CD4-positive, CD25-positive, alpha-beta regulatory T cell (primary cell): ENCODE measurements at places on chromosomes 5 and 9.

DNA sequence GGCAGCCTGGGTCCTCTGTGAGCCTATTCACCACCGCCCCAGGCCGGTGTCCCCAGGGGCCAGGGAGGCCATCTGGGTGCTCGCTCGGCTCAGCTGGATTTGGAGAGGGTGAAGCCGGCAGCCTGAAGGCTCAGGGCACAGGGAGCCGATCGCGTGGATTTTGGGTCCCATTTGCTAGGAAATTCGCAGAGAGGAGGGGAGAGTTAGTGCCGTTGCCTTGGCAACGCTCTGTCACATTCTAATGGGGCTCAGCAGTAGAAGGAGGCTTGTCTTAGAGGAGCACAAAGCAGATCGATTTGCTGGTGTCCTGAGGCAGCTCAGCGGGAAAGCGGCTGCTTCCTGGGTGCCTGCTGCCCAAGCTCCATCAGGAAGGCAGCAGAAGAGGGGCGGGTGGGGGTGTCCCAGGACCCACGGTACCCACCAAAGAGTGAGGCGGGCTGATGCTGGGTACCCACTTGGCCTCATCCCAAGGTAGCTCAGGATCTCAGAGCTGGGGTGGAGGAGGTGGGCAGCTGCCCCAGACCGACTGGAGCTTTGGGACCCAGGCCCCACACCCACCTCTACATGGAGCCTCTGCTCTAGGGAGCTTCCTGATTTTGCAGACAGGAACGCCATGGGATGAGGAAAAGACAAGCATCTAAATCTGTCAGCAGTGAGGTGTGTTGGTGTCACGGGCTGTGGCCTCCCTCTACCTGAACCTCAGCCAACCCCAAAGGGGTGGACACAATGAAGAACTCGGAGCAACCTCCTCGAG is 17.1 kb upstream of the OLFM1 start:
- no peak for DNase-seq

- no peak for DNase-seq
Observed at GRCh38 chr9:84754461-84754860, 84.9 kb downstream of the NTRK2 start.

GRCh38 chr5:77935506-77936364 is 159.6 kb upstream of the TBCA start:
- no peak for DNase-seq

DNA sequence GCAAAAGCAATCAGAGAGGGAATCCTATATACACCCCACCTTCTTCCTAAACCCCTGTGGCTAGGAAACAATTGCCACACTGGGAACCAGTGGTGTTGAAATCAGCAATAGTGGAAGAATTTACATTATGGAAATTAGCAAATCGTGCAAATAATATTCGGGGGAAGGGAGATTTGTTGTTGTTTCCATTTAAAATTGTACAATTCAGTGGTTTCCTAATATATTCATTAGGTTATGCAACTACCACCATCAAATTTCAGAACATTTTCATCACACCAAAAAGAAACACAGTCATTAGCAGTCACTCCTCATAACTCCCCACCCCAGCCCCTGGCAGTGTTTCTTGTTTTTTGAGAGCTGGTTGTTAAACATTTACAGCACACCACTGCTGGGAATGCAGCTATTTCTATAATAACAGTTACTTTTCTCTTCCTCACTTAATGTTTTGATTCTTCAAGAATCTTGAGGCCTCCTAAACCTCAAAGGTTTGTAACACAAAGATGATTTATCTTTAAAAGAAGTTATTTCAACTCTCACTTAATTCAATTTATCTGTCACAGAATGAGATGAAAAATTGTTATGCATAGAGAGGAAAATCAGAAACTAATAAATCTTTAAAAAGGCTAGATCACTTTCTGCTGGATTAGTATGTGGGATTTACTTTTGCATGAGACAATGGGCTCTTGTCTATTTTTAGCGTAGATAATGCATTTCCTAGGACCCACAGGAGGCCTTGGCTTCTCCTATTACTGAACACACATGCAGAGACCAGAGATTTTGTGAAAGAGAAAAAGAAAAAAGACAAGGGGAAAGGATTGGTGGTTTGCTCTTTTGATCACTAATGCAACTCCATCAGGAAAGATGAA is 91.8 kb upstream of the DAPK1 start:
- DNase-seq, result no peak

DNA sequence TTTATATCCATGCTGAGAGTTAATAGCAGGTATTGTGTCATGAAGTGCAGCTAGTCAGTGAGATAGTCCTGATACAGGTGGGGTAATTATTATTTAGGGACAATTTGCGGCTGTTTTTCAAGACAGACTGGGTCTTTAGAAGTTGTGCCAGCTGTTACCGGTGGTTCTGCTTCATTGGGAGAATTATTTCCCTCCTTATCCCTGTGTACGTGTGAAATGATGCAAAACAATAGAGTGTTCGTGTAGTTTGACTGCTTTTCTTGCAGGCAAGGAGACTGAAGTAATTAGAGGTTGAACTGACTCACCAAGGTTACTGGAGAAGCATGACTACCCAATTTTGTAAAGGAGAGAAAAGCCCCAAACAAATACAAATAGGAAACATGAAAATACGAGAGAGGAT is 101.7 kb downstream of the ARRDC3 start:
- DNase-seq, result no peak

GRCh38 chr9:20095430-20096092 is 306.7 kb upstream of the SLC24A2 start:
- no peak for DNase-seq

DNA sequence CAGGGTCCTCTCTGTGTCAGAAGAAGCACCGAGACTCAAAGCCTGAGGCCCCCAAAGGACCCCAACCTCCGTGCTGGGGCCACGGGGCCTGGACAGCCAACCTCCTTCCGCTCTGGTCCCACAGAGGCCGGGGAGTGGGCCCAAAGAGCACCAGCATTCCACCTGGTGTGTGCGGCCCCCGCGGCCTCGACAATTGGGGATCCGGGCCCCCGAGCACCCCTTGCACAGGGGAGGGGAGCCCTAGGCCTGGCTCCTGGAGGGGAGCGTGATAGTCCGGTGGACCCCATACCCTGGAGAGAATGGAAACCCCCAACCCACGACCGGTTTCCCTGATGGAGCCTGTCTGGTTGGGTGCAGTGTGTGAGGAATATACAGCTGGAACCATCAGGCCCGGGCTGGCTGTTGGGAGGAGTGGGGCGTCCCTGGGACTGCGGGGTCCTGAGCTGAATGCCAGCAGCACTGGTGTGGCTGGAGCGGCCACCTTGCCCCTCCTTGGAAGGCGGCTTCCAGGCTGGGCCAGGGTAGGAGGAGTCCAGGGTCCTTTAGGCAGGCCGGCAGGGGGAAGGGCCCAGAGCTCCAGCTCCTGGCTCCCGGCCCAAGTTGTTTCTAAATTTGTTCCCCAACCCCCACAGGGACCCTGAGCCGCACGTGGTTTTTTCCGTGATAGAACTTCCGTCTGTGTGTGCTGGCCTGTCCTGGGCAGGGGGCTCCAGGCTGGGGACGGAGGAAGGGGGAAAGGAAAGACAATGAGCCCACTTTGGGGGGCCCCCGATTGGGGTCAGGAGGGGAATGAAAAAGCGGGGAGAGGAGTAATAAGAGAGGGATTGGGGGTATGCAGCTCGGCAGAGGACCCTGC is 825 bp upstream of the TOR4A start:
- no peak for DNase-seq

GRCh38 chr9:99054581-99054980 is 50.3 kb upstream of the TGFBR1 start:
- no peak for DNase-seq

- DNase-seq, result no peak
Observed at GRCh38 chr5:126920291-126920690, 110.1 kb downstream of the MARCHF3 start.
